Kidney epithelial cell (primary cell): ENCODE measurements at places on chromosomes 2 and 18. TPM values are rescaled to one million over a fixed set of nuclear protein-coding genes. Genes with fewer than 3 reads are reported as not detected.

CPLX4 gene
- not detected in 2 replicates for total RNA-seq

CCDC74B gene
- 8.6 and 9.5 TPM in 2 replicates for total RNA-seq

DYSF gene
- 42.8 and 49.0 TPM in 2 replicates for total RNA-seq

SRD5A2 gene
- total RNA-seq: under 0.01 and 0.17 TPM in 2 replicates

CSRNP3 gene
- 1.6 and 3.6 TPM in 2 replicates for total RNA-seq

PMAIP1 gene
- total RNA-seq: 65.2 and 73.9 TPM in 2 replicates

CRACDL gene
- total RNA-seq: 1.4 TPM in 2 replicates

CYBRD1 gene
- 6.8 and 8.8 TPM in 2 replicates for total RNA-seq

POTEI gene
- total RNA-seq: not detected in 2 replicates

ST6GAL2 gene
- total RNA-seq: 4.5 and 5.3 TPM in 2 replicates

NPHP1 gene
- total RNA-seq: 2.5 and 4.4 TPM in 2 replicates

SCTR gene
- not detected in 2 replicates for total RNA-seq

ZC3H8 gene
- total RNA-seq: 22.7 and 47.5 TPM in 2 replicates

B3GNT7 gene
- total RNA-seq: 8.8 and 12.2 TPM in 2 replicates

POMC gene
- 7.7 and 8.8 TPM in 2 replicates for total RNA-seq

EPAS1 gene
- 94.3 and 134 TPM in 2 replicates for total RNA-seq

MROH2A gene
- not detected in 2 replicates for total RNA-seq

SMYD1 gene
- not detected in 2 replicates for total RNA-seq

ELOA2 gene
- not detected in 2 replicates for total RNA-seq

RTP5 gene
- not detected in 2 replicates for total RNA-seq

REG1B gene
- total RNA-seq: not detected in 2 replicates

LIPG gene
- 196 and 215 TPM in 2 replicates for total RNA-seq

SLC14A1 gene
- 0.08 TPM in 1 of 2 replicates, not detected in the other for total RNA-seq

HOXD12 gene
- not detected in 2 replicates for total RNA-seq

ZAP70 gene
- total RNA-seq: 0.55 TPM in 1 of 2 replicates, not detected in the other

REG3G gene
- total RNA-seq: not detected in 2 replicates

SCN7A gene
- 0.08 and 0.34 TPM in 2 replicates for total RNA-seq

AMER3 gene
- not detected in 2 replicates for total RNA-seq

FOXI3 gene
- total RNA-seq: 0.21 TPM in 1 of 2 replicates, not detected in the other

DYNAP gene
- not detected in 2 replicates for total RNA-seq

ZSWIM2 gene
- total RNA-seq: not detected in 2 replicates

LIMS3 gene
- 0.62 and 4.1 TPM in 2 replicates for total RNA-seq

RFTN2 gene
- under 0.01 and 0.07 TPM in 2 replicates for total RNA-seq

EFEMP1 gene
- total RNA-seq: 35.8 and 40.7 TPM in 2 replicates

GRP gene
- not detected in 2 replicates for total RNA-seq

BOLL gene
- total RNA-seq: not detected in 2 replicates

ALPI gene
- not detected in 2 replicates for total RNA-seq

SLC9A2 gene
- 3.4 and 4.9 TPM in 2 replicates for total RNA-seq

COL6A3 gene
- 81.9 and 124 TPM in 2 replicates for total RNA-seq

CD28 gene
- not detected in 2 replicates for total RNA-seq

RRM2 gene
- 8.7 and 9.6 TPM in 2 replicates for total RNA-seq

SIX3 gene
- not detected in 2 replicates for total RNA-seq

RGPD3 gene
- 0.14 and 0.46 TPM in 2 replicates for total RNA-seq

ZNF513 gene
- 10.3 and 11.5 TPM in 2 replicates for total RNA-seq

ZC3H6 gene
- total RNA-seq: 6.6 and 8.4 TPM in 2 replicates

ALK gene
- total RNA-seq: not detected in 2 replicates

ACMSD gene
- not detected in 2 replicates for total RNA-seq
